ENCODE measurements at places on chromosomes 1 and 21. TPM values are rescaled to one million over a fixed set of nuclear protein-coding genes. Genes with fewer than 3 reads are reported as not detected.

The FAAH gene
- 38.1 TPM for total RNA-seq

The CNTN2 gene
- total RNA-seq, result 7.4 TPM

The TMPRSS2 gene
- 19.9 TPM for total RNA-seq

The FCGR2B gene
- total RNA-seq, result 10.3 TPM

DNA sequence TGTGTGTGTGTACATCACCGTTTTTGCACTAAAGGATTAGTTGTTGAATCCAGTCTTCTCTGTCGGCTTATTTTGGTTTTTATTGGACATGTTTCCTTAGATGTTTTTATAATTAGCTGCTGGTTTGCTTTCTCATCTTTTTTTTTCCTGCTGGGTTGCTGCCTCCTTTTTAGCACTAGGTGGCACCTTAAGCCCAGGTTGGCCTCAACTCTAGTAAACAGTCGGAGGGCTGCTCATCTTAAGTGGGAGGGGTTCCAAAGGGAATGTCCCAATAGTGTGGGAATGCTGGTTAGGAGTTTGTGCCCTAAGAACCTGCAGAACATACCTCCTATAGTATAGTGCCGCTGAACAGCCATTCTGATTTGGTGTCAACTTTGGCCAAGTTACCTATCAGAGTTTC, 570.1 kb upstream of the CXADR start:
- no peak for DNase-seq

DNA sequence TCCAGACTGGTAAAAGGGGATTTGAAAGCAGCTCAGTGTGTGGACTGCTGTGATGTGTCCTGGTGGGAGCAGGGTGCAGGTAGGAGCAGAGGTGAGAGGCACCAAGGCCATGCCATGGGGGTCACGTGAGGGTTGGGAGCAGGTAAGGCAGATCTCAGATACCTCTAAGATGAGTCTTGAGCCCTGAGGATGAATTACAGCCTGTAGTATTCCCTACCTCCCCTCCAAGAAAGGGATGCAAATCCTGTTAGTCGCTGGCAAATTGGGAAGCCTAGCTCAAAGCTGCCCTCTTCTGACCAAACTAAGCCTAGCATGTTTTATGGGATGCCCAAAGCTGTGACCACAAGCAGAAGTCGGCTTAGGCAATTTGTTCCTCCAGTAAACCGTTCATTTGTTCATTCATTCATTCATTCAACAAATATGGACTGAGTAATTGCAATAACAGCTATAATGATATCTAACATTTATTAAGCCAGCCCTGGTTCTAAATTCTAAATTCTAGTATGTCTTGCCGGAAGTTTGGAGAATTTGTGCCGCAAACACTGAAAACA, 3.9 kb upstream of the NUAK2 start:
- DNase-seq, result no peak

DNA sequence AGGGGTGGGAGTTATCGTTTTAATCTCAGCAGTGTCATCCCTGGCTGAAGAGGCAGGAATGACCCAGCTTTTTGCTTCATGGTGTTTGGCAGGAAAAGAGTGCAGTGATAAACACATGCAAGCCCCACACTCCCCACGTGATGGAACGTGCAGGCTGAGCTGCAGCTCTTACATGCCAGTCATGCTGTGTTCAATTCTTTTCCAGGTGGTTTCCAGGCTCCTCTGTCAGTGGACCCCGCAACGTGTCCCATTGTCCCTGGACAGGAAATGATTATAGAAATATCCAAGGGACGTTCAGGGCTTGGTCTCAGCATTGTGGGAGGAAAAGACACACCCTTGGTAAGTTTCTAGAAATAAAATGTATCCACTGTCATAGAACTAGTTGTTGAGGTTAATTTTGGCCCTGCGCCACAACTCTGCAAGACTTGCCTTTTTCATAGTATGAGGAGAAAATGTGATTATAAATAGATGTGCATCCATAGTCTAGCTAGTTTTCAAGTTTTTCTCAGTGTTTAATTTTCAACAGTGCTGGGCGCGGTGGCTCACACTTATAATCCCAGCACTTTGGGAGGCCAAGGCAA, 110.2 kb upstream of the L1TD1 start:
- no peak for DNase-seq

- no peak for DNase-seq
Measured at GRCh38 chr1:85137660-85138059, 63.2 kb downstream of the SYDE2 start.

DNA sequence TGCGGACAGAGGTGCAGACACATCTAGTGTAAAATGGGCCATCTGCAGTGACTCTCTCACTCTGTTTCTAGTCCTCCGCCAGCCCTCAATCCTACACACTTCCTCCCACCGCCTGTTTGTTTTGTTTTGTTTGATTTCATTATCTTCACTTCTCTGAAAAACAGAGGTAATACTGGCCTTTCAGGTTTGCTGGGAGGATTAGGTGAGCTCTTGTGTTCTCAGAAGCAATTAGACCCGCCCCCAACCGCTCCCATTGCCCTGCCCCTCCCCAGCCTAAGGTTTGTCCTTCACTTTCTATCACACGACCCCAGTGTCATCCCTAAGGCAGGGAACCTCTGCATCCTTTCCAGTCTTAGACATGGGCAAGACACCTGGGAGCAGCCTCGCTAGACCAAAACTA, 43.2 kb upstream of the TACSTD2 start:
- no peak for DNase-seq

DNA sequence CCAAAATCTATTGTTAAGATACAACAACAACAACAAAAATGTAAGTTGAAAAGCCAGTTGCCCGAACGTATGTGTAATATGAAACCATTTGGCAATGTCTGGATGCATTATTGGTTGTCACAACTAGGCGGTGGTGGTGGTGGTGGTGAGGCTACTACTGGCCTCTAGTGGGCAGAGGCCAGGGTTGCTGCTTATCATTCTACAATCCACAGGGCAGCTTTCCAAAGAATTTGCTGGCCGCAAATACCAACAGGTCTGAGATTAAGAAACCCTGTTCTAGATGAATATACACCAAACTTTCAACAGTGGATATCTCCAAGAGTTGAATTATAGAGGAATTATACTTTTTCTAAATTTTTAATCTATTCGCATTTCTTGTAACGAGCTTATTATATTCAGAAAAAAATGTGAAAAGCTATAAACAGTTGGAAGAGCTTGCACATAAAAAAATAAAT, 26.8 kb upstream of the ZNF697 start:
- no peak for DNase-seq

DNA sequence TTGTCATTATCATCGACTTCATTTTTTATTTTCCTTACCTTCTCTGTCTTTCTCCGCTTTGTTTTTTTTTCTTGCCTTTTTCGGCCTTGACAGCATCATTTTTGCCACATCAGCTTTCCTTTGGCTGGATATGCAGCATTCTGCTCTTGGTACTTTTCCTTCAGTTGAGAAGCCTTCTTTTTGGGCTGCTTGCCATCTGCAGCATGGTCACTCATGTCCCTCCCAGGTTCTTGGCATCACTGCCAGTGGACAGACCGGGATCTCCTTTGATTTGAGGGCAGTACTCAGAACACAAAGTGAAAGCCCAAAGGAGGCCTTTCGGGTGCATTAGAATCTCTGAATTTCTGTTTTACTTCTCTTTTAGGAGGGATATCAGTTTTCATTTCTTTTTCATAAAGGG, 3.7 kb upstream of the PARP1 start:
- DNase-seq, result no peak

DNA sequence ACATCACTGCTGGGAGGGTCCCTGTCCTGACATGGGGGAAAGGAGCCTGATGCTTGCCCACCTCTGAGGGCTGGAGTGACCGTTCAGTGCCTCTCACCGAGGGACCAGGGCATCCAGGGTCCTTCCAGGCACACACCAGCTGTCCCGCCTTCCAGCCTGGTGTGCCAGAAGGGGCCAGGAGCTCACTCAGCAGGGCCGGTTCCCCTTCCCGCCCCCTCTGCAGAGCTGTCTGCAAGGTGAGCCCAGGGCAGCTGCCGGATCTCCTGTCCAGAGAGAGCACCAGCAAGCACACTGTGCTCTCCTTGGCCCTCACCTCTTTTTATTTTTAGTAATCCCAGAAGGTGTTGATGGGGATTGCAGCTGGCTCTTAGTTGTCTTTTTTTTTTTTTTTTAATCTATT, 16.9 kb downstream of the H6PD start:
- no peak for DNase-seq

DNA sequence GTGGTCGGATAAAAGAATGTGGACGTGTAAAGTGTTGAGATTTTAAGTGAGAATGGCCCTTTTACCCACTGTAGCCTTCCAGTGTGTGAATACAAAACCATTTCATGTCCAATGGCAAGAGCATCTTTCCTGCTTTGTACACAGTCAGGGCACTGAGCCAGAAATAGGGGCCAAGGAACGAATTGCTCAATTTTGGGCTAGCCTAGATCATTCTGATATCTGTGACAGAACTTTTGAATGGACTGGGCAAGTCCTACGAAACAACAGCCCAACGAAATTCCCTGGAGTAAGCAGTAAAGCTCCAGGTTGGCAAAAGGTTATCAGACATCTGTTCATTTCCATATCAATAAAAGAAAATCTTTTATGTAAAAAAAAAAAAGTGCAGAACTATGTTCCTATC, 5.5 kb downstream of the KIF26B start:
- no peak for DNase-seq

GRCh38 chr1:89705901-89706699, 73.2 kb downstream of the LRRC8C start:
- DNase-seq, result no peak
